ENCODE measurements at places on chromosomes 12 and 14. TPM values are rescaled to one million over a fixed set of nuclear protein-coding genes. Genes with fewer than 3 reads are reported as not detected.

The FLVCR2 gene
- 6.7 TPM for polyA plus RNA-seq

The P2RX2 gene
- 1.4 TPM for polyA plus RNA-seq

The TSPAN19 gene
- 0.52 TPM for polyA plus RNA-seq

The CCDC38 gene
- 0.63 TPM for polyA plus RNA-seq

DNA sequence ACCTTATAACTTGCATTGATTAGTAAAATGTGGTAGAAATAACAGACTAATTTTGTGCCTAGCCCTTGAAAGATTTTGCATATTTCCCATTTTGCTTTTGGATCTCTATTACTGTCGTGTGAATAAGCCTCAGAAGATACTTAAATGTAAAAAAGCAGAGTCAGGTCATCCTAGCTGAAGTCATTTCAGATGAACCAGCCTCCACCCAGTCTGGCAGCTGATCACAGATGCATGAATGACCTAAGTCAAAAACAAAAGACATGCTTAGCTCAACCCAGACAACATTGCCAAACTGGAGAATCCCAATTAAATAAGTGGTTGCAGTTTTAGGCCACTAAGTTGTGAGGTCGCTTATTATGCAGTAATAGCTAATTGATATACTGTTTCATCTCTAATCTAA lies 349.9 kb downstream of the C12orf50 start:
- no peak for DNase-seq

- no peak for DNase-seq
These were observed 366.7 kb downstream of the BTG1 start for GRCh38 chr12:91778938-91779400.

DNA sequence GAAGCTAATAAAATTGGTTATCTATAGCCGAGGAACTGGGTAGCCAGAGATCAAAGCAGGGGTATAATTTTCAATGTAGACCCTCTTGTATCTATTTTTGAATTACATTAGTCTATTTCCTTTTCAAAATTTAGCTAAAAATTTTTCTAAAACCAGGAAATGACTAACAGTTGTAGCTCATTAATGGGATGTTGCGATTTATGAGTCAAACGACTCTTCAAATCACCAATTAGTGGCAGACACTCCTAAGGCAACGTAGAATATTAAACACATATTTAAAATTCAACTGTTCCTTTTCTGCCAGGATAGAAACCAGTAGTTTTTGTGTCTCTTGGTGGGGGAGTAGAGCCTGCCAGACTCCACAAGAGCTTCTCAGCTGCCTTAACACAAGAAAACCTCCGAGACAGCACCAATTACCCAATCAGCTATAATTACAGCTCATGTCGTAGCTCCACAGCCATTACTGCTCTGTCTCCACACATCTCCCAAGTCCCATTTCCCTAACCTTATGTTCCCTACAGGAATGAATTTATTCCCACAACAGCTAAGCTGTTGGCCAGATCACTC lies 26.9 kb downstream of the GCN1 start:
- DNase-seq, result no peak

GRCh38 chr14:44982594-44982993 lies 20.6 kb downstream of the TOGARAM1 start:
- DNase-seq, result no peak

- no peak for DNase-seq
These were observed 32.4 kb upstream of the TMED10 start for GRCh38 chr14:75208843-75209242.

- DNase-seq, result peak; percentile 61
These were observed 753 bp upstream of the ATP5MC2 start for GRCh38 chr12:53676656-53677015.

DNA sequence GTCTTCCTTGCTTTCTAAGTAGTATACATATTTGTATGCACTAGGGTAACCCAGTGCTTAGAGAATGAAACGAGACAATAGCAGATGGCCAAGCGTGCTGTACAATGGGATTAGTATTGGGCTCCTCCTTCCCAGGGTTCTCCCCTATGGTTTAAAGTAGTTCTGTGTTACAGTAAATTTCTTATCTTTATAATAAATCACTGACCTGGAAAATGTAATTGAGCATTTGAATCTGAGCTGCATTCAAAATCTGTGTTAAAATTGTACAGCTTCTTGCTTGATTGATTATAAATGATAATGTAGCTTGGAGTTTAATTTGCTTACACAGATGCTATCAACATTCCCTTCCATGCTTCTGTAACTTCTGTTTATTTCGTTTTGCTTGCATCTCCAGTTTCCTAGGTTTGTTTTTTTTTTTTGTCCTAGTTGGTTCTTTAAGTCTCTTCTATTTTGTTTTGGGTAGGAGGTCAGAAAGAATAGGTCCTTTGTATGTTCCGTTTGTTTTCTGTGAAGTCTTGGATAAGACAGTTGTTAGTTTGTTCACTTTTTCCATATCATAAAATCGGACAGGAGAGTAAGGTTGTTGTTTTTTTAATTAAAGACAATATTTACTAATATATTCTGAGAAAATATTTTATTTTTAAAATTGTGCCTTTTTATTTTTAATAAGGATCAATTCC lies 171.2 kb downstream of the ERC1 start:
- DNase-seq, result peak; percentile 3

GRCh38 chr12:12718381-12718759 lies 1.2 kb downstream of the CDKN1B start:
- DNase-seq, result no peak

- no peak for DNase-seq
These were observed 921.3 kb downstream of the NRXN3 start for GRCh38 chr14:79091381-79091963.

DNA sequence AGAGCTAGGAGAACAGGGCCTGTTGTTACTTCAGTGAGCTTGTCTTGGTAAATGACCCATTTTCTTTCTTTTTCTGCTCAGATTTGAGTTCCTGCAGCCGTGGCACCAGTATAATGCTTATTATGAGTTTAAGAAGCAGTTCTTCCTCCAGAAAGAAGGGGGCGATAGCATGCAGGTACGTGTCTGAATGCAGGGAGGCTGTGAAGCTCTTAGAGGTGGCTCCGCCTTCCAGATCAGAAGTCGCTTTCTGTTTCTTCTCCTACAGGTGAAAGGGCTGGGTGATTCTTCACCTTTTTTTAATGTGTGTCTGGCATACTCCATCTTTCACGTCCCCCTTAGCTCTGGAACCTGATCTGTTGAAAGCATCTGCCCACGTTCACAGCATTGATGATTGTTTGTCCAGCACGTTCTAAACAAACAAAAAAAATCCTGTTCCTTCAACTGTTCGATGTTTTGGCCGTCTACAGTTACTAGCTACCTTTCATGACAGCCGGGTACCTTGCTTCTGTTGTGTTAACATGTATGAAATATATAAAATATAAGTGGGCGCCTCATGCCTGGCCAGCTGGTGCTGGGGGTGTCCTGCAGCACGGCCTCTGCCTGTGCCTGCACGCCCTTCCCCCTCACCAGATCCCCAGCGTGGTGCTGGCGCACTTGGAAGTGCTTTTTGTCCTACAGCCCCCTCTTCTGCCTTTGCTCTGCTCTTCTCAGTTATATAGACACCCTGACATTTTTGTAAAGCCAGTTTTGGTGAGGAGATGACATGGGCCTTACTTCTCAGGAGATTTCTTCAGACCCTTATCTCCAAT lies 44.6 kb downstream of the SFSWAP start:
- DNase-seq, result no peak

- DNase-seq, result no peak
These were observed 24.8 kb upstream of the LGALS3 start for GRCh38 chr14:55103971-55104954.

DNA sequence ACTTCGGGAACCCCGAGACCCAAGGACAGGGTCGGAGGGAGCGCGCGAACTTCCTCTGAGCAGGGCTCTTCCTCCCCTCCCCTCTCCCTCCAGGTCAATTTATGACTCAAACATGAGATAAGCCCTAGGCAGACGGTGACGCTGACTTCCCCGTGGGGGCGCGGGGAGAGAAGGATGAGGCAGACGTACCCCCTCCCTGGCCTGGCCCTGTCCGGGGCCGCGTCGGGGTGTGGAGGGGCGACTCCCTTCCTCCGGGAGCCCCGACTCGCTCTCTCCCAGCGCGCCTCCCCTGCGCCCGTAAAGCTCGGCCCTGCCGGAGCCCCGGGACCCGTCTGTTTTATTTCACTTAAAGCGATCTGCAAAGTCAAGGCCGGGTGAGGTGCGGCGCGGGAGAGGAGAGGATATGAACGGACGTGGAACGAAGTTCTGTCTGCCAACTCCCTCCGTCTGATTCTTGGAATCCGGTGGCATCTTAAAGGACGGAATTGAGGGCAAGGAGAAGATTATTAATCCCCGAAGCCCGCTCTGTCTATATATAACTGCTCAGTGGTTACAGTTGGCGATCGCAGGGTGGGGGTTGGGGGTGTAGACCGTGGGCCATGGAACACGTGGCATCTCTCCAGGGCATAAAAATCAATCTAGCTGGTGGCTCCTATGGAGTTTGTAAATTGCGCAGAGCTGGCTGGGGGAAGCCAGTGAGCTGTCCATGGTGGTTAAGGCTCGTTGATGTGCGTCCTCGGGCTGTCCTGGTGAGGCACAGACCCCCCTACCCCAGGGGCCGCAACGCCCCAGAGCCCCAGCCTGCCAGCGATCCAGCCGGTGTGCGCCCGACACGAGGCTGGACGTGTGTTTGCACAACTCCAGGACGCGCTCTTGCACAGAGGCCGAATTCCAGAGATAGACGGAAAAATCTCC lies 2.9 kb upstream of the PTHLH start:
- no peak for DNase-seq
